ENCODE measurements at places on chromosomes 16 and 17. TPM values are rescaled to one million over a fixed set of nuclear protein-coding genes. Genes with fewer than 3 reads are reported as not detected.

- no peak for DNase-seq
- no peak overlapping the region for H3K4me3 ChIP-seq
- H3K27ac ChIP-seq = no peak overlapping the region
- no peaks in the 10 kb centered on the region for H3K36me3 ChIP-seq
- H3K27me3 ChIP-seq = no peaks in the 10 kb centered on the region
- no peaks in the 10 kb centered on the region for H3K4me1 ChIP-seq
Observed at GRCh38 chr17:34644941-34645550, 65.7 kb downstream of the TMEM132E start.

DNA sequence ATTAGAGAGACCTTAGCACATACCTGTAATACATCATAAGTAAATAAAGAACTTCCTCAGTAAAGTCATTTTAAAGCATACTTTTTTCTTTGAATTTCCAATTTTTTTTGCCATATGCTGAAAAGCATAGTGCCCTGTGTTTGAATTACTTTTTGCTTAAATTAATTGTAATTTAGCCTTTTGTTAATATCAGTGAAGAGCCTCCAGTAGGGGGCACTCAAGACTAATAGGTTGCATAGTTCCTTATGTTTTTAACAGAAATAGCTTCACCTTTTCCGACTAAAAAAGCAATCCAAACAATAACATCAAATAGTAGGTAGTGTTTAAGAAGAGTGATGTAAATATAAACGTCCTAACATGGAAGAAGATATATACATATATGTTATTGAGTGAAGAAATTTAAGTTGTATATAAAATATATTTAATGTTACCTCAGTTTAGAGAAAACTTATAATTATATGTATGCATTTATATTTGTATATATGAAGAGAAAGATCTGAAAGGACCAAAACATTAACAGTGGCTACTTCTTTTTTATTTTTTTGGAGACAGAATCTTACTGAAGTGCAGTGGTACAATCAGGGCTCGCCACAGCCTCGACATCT, 18.6 kb downstream of the RAD51C start:
- H3K4me3 ChIP-seq = no peak overlapping the region
- no peaks in the 10 kb centered on the region for H3K4me1 ChIP-seq
- no peaks in the 10 kb centered on the region for H3K27me3 ChIP-seq
- no peak for DNase-seq
- no peak overlapping the region for H3K27ac ChIP-seq

GRCh38 chr16:85757341-85757822, 6.5 kb upstream of the C16orf74 start:
- H3K27ac ChIP-seq = no peak overlapping the region
- H3K27me3 ChIP-seq = no peaks in the 10 kb centered on the region
- H3K4me3 ChIP-seq = no peak overlapping the region
- no peak for DNase-seq
- H3K4me1 ChIP-seq = no peaks in the 10 kb centered on the region
- H3K36me3 ChIP-seq = no peaks in the 10 kb centered on the region

DNA sequence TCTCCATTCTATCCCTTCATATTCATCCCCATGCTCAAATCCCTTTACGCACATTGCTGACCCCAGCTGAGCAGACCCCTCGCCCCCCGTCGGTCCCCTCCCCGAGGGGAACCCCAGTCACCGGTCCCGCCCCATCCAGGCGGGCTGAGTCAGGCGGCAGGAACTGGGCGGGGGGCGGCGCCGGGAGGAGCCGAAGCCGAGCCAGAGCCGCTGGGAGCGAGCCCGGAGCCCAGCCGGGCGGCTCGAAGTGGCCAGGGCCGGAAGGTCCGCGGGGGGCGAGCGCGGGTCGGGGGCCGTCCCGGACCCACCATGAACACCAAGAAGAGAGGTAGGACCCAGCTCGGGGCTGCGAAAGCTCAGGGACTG, 8.6 kb downstream of the RIPOR1 start:
- no peaks in the 10 kb centered on the region for H3K27me3 ChIP-seq
- H3K36me3 ChIP-seq = no peaks in the 10 kb centered on the region
- H3K27ac ChIP-seq = peak overlapping the region; percentile 84

DNA sequence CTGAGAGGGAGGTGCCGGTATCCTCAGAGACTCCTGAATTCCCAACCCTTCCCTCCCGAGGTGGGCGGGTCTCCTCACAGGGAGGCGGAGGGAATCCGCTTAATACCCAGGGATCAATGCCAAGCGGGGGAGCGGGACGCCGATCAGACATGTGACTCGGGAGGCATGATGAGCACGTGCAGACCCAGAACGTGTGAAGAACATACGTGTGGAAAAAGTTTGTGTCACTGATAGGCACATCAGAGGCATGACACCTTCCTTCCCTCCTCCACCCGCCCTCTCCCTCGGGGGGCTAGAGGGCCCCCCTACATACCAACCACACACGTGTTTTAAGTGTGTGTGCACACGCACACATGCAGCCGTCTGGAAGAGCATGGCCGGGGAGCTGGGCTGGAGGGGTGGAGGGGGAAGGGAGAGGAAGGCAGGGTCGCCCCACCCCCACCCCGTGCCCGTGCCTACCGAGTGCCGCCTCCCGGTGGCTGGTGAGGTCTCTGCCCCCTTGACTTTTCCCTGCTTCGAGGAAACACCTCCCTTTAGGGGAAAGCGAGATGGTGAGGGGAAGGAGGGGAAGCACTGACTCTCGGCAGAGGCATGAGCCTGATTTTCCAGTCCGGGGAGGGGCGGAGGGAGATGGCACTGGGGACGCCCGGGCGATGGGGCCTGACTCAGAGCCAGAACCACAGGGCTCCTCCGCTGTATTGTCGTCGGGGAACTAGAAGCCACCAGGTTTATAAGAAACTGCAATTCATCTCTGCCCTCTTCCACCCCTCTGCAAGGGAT, 12.1 kb upstream of the TBX21 start:
- no peaks in the 10 kb centered on the region for H3K4me1 ChIP-seq
- H3K36me3 ChIP-seq = no peaks in the 10 kb centered on the region
- no peak for DNase-seq

The NOG gene
- total RNA-seq = not detected

DNA sequence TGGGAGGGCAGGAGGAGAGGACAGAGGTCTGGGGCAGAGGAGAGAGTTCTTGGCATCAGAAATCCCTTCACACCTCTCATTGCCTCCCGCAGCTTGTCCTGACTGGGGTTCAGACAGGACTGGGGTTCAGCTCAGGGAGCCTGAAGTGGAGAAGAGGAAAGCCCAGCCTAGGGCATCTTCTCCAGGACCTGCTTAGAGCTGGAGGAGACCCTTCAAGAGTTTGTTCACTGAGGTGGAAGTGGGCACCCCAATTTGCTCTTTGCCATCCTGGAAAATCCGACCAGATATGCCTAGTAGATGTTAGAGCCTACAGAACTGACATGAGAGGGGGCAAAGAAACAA, 2.0 kb downstream of the HOXB3 start:
- H3K27me3 ChIP-seq = peaks cover 49% of the 10 kb centered on the region
- peak overlapping the region; percentile 79 for H3K27ac ChIP-seq
- DNase-seq = no peak
- H3K4me1 ChIP-seq = peaks cover 6% of the 10 kb centered on the region
- H3K4me3 ChIP-seq = no peak overlapping the region

GRCh38 chr17:67245694-67246402, 852 bp upstream of the HELZ start:
- H3K4me3 ChIP-seq = peak overlapping the region; percentile 83
- H3K36me3 ChIP-seq = no peaks in the 10 kb centered on the region
- no peak for DNase-seq
- H3K4me1 ChIP-seq = no peaks in the 10 kb centered on the region

The TMEM114 gene
- not detected for total RNA-seq

Data from uterus (tissue), 4 donors.